Stimulated activated CD8-positive, alpha-beta memory T cell treated with anti-CD3 and anti-CD28 coated beads, Interleukin-15, amount 100 ng/mL, for 24 hours (primary cell): ENCODE measurements at places on chromosomes 11 and 22.

DNA sequence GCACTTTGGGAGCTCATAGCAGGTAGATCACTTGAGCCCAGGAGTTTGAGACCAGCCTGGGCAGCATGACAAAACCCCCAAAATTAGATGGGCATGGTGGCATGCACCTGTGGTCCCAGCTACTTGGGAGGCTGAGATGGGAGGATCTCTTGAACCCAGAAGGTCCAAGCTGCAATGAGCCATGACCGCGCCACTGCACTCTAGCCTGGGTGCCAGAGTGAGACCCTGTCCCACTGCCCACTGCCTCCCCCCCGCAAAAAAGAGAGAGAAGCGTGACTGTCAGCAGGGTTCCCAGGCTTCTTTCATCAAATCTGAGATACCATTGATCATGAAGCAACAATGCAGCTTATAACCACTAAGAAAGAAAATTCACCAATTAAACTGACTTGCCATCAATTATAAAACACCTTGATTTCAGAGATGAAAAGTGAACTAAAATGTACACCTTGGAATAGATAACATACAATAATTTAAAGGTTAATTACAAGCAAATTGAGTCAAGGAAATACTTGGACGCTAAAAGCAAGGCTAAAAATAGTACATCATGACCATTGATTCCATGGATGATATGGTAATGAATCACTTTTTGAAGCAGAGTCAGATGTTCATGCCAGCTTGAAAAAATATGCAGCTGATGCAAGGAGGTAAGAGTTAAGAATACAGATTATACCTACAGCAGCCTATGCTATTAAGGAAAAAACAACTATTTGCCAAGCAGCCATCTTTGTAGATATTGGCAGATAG is 90.8 kb upstream of the ALKBH3 start:
- no peak for DNase-seq

- DNase-seq = no peak
Measured at GRCh38 chr22:37316875-37317371, 34.6 kb downstream of the CYTH4 start.

- no peak for DNase-seq
Measured at GRCh38 chr22:36154423-36154945, 6.1 kb downstream of the APOL3 start.

DNA sequence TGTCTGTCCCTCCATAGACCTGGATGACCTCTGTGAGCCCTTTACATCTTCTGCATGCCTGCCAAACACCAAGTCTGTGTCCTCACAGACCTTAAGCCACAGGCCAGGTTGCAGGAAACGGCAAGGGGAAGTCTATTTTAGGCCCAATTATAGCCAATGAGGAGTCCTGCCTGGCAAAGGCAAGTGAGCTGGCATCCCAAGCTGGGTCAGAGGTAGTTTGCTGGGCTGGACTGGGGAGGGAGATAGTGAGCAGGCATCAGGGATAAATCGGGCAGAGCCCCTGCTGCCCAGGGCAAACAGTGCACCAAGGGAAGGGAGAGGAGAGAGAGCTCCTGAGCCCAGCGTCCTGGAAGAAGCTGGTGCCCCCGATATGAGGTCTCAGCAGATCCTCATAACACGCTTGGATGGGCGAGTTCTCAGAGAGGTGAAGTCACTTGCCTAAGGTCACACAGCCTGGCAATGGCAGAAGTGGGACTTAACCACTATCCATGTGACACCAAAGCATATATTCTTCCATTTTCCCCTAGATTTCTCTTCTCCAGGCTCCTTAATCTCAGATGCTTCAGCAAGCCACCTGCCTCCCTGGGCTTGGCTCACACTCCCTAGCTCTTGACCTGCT is 3.7 kb upstream of the RELT start:
- DNase-seq = no peak

DNA sequence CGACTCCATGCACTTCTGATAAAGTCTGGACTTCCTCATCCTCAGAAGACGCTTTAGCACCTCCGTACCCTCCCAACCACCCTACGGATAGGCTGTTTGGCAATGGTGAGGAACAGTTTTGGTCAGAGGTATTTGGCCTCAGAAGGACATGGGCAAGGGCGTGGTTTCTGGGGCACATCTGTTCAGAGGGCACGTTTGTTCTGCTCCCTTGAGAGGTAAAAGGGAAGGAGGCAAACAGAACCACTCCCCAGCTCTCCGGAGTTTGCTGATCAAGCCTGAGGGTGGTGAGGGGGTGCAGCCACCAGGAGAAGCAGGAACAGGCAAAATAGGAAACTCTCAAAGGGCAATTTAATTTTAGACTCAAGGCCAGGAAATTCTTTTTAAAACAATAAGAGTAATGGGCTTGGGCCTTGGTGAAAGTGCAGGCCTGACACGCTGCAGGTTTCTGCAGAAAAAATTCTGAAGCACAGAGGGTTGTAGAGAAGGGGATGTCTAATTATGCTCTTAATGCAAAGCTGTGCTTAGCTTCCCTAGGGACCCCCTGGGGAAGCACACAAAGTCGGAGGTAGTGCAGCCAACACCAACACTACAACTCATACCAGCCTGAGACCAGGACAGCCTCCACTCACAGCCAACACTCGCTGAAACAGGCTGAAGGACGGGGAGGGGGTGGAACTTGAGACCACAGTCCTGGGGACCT is 23.3 kb downstream of the ETS1 start:
- no peak for DNase-seq

GRCh38 chr11:44065161-44065661 is 859 bp upstream of the ACCS start:
- DNase-seq = no peak

GRCh38 chr11:2742611-2743426 is 43.0 kb upstream of the KCNQ1OT1 start:
- DNase-seq = no peak

GRCh38 chr22:36913427-36914389 is at the start of gene CSF2RB:
TSS of gene CSF2RB (plus strand) at chr22:36913628. CDS start at chr22:36922208, 8,580 bp downstream.
- DNase-seq = no peak

GRCh38 chr22:30421695-30422480 is 3.7 kb upstream of the MTFP1 start:
- no peak for DNase-seq

- no peak for DNase-seq
Measured at GRCh38 chr11:19602406-19602805, 110.2 kb upstream of the NAV2 start.

DNA sequence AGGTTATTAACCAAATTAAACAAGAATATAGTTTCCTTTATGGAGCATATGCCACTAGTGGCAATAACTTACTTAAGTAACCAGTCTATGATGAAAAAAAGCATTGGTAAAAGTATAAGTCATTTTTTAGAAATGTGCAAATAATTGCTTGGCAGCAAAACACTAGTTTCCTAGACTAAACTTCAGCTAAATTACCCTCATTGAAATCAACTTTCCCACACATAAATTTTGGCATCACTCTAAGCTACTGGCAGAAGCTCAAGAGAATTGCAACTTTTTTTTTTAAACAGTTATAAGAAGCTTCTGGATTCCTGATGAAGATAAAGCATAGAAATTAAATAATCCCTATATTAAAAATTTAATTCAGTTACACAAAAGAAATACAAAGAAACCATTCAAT is 12.5 kb downstream of the CCDC34 start:
- no peak for DNase-seq

DNA sequence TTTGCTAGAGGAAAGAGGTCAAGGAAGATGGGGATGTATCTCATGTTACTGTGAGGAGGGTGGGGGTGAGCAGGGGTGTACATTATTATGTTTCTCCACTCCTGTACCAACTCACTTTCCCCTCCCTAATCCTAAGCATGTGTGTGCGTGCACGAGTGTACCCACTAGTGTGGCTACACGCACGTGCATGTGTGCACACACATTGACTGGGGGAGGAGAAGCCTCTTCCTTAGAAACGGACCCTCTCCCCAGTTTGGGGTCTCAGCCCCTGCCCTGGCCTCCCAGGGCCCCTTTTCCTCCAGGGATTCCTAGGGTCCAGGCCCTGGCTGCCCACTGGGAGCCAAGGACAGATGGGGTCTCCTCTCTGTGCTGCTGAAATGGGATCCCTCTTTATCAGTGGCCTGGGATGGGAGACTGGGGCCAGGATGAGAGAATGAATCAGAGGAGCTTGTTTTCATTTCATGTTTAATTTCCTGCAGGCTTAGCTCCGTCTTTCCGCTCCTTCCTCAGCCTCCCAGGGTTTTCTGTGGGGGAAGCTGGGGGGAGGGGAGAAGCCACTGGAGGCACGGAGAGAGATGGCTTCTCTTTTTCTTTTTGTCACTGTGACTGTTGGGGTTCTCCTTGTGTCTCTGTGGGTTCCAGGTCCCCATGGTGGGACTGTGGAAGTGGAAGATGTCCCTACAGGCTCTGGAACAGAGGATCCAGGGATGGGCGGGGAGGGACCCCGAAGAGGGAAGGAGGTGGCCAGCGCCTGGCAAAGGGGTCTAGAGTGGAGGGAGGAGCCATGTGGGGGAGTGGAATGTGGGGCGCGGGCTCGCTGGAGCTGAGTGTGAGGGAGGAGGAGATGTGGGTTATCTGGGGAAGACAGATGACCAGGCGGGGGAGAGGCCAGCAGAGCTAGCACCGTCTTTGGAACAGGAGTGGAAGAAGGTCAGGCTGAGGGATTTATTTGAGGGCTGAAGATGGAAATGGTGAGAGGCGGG is 40.3 kb downstream of the ALX4 start:
- DNase-seq = no peak

- no peak for DNase-seq
Measured at GRCh38 chr22:36360871-36361383, 26.8 kb downstream of the MYH9 start.

- no peak for DNase-seq
Measured at GRCh38 chr11:1392561-1392960, 2.8 kb downstream of the BRSK2 start.

GRCh38 chr11:113778111-113778910 is 1.3 kb upstream of the CLDN25 start:
- no peak for DNase-seq
